Testis (tissue), 5 donors: ENCODE measurements at places on chromosomes 2 and 18. TPM values are rescaled to one million over a fixed set of nuclear protein-coding genes. Genes with fewer than 3 reads are reported as not detected.

Gene HTR2B
- total RNA-seq: 0.16 TPM

Gene MAPRE3
- 49.8 TPM for total RNA-seq

Gene GIGYF2
- 173 TPM for total RNA-seq

Gene EFR3B
- total RNA-seq: 3.7 TPM

Gene CHRNG
- total RNA-seq: not detected

Gene IMPACT
- 49.0 TPM for total RNA-seq

Gene NCOA1
- 124 TPM for total RNA-seq

Gene SKOR2
- total RNA-seq: 1.4 TPM

Gene CHN1
- 30.1 TPM for total RNA-seq

Gene PSD4
- total RNA-seq: 18.7 TPM

Gene UBR3
- total RNA-seq: 122 TPM

Gene ICA1L
- 41.8 TPM for total RNA-seq

Gene CNDP1
- 0.31 TPM for total RNA-seq

Gene UGT1A5
- total RNA-seq: not detected

Gene MC2R
- not detected for total RNA-seq

Gene CXCR2
- 0.12 TPM for total RNA-seq

Gene GEN1
- 59.1 TPM for total RNA-seq

Gene KCNK3
- 2.5 TPM for total RNA-seq

Gene ANKRD29
- total RNA-seq: 23.5 TPM

Gene TYW5
- total RNA-seq: 17.2 TPM

Gene PCARE
- 1.0 TPM for total RNA-seq

Gene FAM228A
- total RNA-seq: 33.4 TPM

Gene UGT1A4
- total RNA-seq: not detected
